ENCODE measurements at places on chromosomes 7 and 10.

GRCh38 chr7:26653430-26654399 is 210.7 kb downstream of the SKAP2 start:
- no peak for DNase-seq

GRCh38 chr7:152403726-152404125 is 32.1 kb downstream of the KMT2C start:
- no peak for DNase-seq

DNA sequence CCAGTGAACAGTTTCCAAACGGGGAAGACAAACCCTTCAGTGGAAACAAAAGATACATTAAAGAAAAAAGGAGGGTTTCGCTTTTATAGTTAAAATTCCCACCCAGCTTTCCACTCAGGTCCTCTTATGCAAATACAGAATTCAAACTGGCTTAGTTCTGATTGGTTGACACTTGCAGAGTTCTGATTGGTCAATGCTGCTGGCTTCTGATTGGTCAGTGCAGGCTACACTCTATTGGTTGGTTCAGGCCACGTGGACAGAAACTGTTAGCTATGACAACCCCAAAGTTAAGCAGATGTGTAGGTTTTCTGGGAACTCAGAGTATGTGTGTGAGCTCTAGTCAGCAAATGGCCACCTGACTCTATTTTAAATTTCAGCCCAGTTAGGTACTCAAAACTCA is 80.0 kb downstream of the FBXL13 start:
- no peak for DNase-seq

DNA sequence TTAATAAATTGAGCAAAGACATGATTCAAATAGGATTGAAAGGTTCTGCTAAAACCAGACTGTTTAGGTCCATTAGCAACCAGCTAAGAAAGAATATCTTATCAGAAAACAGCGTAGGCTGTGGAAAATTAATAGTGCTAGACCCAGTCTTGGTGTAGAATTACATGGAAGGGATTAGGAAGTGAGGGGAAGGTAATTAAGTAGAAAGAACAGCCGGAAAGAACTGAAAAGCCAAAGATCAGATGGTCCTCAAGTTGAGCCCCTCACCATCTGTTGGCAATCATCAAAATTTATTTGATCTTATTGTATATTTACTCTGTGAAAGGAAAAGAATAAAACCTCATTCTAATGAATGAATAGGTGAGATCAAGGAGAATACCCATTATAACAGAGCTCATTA is 50.1 kb downstream of the COL1A2 start:
- no peak for DNase-seq

DNA sequence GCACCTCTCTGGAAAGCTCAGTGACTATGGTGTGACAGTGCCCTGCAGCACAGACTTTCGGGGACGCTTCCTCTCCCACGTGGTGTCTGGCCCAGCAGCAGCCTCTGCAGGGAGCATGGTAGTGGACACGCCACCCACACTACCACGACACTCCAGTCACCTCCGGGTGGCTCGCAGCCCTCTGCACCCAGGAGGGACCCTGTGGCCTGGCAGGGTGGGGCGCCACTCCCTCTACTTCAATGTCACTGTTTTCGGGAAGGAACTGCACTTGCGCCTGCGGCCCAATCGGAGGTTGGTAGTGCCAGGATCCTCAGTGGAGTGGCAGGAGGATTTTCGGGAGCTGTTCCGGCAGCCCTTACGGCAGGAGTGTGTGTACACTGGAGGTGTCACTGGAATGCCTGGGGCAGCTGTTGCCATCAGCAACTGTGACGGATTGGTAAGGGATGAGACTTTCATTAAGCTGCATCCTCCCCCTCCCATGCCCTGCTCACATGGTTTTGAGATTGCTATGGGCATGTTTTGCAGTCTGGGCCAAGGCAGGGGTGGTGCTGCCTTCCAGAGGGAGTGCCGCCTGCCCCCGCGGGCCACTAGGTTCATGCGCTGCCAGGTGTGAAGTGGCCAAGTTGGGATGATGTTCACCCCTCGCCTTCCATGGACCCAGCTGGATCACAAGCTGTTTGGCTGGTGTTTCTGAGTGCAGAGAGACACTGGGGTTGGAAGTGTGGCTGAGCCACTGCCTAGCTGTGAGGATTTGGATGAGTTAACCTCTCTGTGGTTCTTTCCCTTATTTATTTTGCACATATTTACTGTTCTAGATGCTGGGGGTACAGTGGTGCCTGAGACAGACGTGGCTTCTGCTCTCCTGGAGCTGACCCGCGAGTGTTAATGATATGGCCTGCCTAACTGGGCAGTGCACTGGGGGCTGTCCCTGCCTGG is 2.5 kb downstream of the ADAMTS14 start:
- no peak for DNase-seq

GRCh38 chr10:121886997-121887622 is 40.7 kb downstream of the ATE1 start:
- peak; percentile 23 for DNase-seq

DNA sequence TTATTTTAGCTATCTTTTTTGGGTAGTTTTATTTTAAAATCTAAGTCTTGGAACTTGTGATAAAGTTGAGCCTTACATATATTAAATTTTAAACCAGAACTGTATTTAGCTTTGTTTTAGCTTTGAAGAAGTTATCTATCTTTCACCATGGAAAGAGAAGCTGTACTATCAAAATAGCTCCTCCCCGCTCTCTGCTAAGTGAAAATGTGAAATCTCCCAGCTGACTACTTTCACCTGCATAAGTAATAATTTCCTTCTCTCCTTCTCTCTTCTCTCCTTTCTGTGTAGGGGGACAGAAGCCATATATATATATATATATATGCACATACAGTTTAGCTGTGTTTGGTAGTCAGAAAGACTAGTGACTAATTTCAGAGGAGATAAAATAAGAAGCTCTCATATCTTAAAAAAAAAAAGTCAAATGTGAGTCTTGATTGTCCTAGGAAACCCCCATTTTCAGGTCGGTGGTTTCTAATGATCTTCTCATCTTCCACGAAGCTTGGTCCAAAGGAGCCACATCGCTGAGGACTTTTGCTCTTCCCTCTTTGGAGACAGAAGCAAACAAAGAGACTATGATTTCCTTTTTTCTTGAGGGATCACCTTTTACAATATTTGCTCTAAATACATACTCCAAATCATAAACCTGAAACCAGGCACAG is 30.6 kb upstream of the GDI2 start:
- DNase-seq, result no peak

DNA sequence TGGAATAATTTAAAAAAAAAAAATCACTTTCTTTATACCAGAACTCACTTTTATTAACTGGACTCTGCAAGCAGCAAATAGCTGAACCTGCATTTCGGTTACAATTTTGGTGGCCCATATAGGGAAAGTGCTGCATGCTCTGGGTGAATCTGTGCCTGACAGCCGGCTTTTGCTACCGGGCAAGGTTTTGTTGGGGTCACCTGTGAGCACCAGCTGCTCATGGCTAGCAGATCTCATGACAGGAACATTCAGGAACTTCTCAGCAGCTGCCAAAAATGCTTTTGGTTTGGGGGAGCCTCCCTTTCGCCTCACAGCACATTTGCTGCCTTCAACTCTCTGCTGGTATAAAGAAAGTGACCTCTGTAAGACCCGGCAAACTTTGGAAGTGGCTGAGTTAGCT is 13.2 kb upstream of the CREB3L2 start:
- no peak for DNase-seq

DNA sequence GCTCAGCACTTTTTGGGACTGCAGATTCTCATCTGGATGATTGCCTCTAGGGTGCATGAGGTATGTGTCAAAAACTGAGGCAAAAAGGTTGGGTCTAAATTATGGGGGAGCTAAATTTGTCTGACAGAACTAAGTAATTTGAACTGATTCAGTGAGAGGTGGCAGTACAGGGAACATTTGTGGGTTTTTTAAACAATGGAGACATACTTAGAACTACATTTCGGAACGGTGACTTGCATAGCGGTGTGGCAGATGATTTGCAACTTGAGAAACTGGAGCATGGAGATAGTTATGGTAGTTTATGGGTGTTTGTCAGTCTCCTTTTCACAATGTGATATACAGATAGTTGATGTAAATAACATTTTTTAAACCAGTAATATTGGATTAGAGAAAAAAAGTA is 14.6 kb downstream of the TBC1D12 start:
- no peak for DNase-seq

DNA sequence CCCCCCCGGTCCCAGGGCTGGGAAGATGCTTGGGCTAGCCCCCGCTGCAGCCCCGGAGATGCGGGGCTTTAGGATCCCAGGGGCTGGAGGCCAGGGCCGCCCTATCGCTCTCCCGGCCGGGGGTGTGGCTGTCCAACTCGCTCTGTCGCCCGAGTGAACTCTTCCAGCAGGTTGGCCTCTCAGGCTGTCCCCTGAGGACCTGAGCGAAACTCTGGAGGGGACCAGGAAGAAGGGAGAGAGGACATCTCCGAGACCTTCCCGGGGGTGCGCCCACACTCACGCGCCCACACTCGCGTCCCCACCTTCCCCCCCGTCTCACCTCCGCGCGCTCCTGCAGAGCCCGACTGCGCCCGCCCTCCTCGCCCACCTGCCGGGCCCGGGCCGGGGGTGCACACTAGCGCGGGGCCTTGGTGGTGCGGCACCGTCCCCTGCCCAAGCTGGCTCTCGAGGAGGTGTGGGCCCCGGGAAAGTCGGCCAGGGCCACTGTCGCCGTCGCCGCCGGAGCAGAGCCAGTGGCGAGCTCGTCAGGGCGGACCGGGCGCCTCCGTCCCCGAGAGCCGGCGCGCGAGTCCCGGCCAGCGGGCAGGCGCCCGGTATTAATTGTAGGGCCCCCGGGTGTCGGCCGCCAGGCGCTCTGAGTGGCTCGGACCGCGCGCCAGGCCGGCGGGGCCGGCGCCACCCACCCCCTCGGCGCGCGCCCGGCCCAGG is 101.7 kb upstream of the SVIL start:
- peak; percentile 10 for DNase-seq

- DNase-seq, result no peak
Observed at GRCh38 chr7:153027210-153027609, 267.7 kb downstream of the ACTR3B start.

DNA sequence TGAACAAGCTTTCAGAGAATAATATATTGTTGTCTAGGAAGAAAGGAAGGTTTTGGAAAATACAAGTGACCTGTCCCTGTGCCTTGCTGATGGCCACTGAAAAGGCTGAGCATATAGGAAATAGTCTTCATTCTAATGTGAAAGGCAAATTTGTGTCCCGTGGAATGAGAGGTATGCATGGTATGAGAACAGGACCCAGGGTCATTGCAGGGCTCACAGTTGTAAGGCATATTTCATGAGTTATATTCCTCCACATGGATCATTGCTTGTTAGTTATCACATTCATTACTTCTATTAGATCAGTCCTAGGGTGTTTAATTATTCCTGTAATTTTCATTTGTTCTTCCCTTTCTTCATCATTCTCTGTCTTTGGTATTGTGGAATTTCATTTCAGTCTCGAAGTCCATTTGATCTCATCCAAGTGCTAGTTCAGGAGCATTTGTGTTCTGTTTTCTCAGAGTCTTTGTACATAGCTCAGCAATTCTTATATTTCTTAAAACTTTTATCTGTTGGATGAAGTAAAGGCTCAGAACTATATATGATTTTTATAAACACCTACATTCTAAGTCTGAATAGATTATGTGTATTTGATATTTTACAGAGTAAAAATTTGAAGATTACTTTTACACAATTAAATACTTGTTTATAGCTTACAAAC is 39.4 kb upstream of the ARHGAP21 start:
- DNase-seq, result no peak

GRCh38 chr10:130409331-130409730 is 273.1 kb downstream of the GLRX3 start:
- no peak for DNase-seq

DNA sequence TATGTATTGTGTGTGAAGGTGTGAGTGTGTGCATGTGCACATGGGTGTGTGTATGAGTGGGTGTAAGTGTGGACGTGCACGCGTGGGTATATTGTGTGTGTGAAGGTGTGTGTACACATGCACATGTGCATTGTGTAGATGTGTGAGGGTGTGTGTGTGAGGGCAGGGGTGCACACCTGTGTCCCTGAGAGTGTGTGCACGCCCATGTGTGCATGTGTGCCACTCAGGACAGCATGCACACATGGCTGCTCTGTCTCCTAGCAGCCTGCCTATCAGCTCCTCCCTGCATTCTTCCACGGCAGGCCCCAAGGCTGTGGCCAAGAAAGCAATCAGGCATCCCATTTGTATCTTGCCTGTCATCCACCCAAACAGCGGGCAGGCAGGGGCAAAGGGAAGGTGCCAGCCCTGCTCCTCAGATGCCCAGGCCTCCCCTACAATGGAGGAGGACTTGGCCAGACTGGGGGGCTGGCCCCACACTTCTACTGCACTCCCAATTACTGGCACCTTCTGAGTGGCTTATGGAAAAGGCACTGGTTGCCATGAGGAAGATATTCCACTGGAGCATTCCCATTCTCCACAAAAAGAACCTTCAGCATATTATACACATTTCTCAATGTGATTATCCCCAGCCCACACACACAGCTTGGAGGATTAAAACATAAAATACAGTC is 380.4 kb upstream of the ZMIZ1 start:
- no peak for DNase-seq

DNA sequence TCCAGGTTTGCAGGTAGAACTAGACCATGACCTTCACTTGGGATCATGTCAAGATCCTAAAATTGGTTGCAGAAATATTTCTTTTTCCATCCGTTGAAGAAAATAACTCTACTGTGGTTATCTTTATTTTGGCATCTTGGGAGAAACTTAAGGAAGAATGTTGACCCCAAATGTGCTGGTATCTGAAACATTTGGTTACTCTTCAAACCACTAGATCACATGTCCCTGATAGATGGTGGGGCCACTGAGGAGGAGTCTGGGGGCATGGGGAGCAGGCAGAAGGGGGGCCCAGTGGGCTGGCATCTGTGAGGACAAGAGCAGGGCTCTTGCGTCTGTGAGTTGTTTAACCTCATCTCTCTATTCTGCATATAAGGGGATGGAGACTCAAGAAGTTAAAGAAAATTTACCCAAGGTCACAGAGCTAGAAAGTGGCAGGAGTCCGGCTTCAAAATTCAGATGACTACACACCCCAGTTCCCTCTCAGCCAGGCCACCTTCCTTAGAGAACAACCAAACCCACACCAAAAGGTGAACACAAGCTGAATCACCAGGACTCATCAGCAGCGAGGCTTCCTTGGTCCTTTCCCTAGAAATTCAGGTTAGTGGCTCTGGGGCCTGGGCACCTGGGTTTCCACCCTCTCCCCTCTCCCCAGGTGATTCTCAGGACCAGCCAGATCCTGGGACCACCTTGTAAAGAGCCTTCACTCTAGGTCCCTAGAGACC is 40.6 kb upstream of the SRGN start:
- DNase-seq, result no peak

DNA sequence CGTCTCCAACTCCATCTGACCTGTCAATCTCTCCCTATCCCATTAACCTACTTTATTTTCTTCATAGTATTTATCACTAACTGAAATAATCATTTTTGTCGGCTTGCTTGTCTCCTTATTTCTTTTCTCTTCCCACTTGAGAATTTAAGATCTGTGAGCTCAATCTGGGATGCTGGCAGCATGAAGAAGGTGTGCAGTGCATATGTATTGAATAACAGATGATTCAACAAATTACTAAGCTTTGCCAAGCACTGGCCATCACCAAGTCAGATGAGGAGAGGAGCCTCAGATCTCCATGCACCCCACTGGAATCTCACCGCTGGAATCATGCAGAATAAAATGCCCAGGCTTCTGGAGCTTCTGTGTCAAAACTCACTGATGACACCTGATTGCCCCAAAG is 47.6 kb upstream of the PPP1R3C start:
- DNase-seq, result no peak
